ENCODE measurements at places on chromosomes 4 and X. TPM values are rescaled to one million over a fixed set of nuclear protein-coding genes. Genes with fewer than 3 reads are reported as not detected.

CNKSR2 gene
- total RNA-seq = 14.9 TPM

SPANXN4 gene
- 34.8 TPM for total RNA-seq

PLCXD1 gene
- 5.5 TPM for total RNA-seq

PPEF1 gene
- 2.6 TPM for total RNA-seq

NOX1 gene
- 0.78 TPM for total RNA-seq

ADH1C gene
- total RNA-seq = not detected

PF4V1 gene
- total RNA-seq = not detected

COL4A5 gene
- 193 TPM for total RNA-seq

CD40LG gene
- not detected for total RNA-seq

BEND4 gene
- total RNA-seq = not detected
